ENCODE measurements at places on chromosomes 4 and X. TPM values are rescaled to one million over a fixed set of nuclear protein-coding genes. Genes with fewer than 3 reads are reported as not detected.
A peak's percentile ranks its signal among the peaks of the same experiment; 100 is the strongest.

Gene GPR143
- total RNA-seq = 4.1 TPM

DNA sequence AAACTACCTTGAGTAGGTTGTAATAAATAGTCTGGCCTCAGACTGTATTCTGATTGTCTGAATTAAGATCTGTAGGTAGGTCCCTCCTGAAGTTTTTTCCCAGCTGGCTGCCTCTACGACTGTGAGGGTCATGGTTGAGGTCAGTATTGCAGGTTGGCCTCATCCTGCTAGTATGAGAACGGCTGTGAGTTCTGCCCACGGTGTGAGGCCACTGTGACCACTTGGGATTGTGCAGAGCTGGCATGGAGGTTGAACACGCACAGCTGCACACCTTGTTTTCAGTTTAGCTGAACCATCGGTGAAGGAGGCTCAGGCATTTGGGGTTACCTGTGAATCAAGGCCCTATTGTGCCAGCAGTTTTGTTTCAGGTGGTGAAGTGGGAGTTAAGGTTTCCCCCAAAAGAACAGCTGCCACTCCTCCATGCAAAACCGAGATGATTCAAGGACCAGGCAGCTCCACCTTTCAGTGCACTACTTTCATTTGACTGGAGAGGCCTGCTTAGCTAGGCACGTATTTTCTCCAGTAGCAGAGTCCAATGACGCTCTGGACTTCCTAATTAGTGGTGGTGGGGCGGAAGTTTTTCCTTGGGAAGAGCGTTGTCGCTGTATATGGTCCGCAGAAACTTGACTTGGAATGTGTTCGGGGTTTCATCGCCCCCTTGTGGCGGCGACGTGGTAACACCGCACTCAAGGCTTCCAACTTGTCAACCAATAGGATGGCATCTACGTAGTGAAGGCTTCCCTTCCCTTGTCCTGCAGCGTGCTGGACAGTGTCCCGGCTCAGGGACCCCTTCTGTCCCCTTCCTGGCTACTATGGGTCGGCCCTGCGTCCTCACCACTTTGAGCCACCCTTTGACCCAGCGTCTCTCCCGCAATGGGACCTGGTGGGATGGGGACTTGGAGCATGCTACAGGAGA lies 13.8 kb downstream of the CMC4 start:
- peak; percentile 63 for DNase-seq

DNA sequence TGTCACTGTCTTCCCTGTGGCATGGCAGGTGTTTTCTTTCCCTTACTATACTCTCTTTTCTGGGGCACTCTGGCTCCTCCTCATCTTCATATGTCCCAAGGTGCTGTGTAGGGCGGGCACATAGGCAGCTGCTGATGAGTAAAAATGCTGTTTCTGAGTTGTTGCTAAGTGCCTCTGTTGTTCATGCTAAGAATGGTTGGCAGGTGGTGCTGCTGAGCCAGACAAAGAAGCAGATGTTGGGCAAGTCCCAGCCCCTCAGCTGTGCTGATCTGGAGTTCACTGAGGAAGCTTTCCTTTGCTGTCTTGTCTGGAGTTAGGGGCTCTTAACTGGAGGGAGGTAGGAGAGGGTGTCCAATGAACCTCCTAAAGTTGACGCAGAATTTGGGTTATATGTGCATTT lies 40.6 kb downstream of the HADH start:
- peak; percentile 74 for DNase-seq

DNA sequence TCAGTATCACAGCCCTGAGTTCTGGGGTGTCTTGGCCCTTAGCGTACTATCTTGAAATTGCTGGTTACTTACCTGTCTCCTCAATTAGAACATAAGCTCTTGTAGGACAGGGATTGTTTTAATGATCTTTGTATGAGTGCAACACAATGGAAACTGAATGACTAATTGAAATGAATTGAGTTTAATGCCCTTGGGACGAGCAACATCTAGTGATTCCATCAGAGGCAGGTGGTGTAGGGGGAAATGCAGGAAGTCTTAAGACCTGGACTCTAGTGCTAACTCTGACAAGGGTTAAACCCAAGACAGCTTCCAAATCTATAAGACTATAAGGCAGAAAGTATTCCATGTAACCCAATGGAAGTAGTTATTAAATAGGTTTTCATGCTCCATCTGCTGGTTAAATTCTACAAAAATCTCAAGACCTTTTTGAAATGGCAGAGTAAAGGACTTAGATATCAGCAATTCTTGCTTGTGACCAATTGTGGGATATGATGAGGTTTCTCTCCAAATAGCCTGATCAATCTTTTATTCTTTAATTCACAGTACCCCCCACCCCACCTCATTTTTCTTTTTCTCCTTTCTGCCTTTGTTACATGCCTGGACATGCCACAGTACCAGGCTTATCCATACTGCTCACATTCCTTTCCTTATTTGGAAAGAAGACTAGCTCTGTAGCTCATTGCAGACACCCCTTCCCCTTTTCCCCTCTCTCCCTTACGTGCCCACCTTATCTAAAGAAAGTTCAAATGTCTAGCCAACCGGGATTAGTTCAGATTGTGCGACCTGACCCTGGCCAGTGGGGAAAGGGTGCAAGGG lies 340.8 kb downstream of the PAPSS1 start:
- DNase-seq = peak; percentile 75

GRCh38 chr4:912548-913279 lies 19.4 kb downstream of the GAK start:
- no peak for DNase-seq

- peak; percentile 25 for DNase-seq
Measured at GRCh38 chrX:88425739-88426138, 321.3 kb upstream of the CPXCR1 start.

Gene ADH1B
- 14.4 TPM for total RNA-seq

Gene ARSJ
- 45.7 TPM for total RNA-seq

Gene HSFX2
- total RNA-seq = 0.96 TPM

- peak; percentile 2 for DNase-seq
Measured at GRCh38 chrX:7119950-7120877, 27.3 kb upstream of the STS start.

GRCh38 chr4:2878346-2878745 lies 34.7 kb downstream of the ADD1 start:
- DNase-seq = no peak

DNA sequence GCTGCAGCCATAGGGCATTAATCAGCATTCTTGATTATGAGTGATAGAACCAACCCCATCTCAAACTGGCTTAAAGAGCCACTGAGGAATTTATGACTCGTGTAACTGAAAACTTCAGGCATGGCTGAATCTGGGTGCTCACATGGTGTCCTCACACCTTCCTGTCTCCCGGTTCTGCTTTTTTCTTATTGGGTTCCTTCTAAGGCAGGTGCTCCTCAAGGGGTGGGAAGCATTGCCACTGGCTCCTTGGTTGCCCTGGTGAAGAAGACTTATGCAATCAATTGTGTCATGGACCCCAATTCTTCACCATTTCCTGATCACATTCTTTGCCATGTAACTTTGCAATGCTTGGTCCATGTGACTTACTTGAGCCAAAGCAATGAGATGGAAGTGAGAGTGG lies 4.3 kb upstream of the ZCCHC4 start:
- no peak for DNase-seq

Gene MCTS1
- total RNA-seq = 7.7 TPM

Gene NDNF
- 6.3 TPM for total RNA-seq

- no peak for DNase-seq
Measured at GRCh38 chr4:120858776-120859175, 63.8 kb downstream of the PRDM5 start.

Gene NAP1L2
- total RNA-seq = 0.48 TPM

Gene CHRDL1
- total RNA-seq = 10.1 TPM

Gene HADH
- total RNA-seq = 11.8 TPM

Gene NHSL2
- 25.3 TPM for total RNA-seq

Gene PDE6B
- 7.0 TPM for total RNA-seq

GRCh38 chr4:28883211-28883610 lies 1837.0 kb upstream of the PCDH7 start:
- DNase-seq = no peak

DNA sequence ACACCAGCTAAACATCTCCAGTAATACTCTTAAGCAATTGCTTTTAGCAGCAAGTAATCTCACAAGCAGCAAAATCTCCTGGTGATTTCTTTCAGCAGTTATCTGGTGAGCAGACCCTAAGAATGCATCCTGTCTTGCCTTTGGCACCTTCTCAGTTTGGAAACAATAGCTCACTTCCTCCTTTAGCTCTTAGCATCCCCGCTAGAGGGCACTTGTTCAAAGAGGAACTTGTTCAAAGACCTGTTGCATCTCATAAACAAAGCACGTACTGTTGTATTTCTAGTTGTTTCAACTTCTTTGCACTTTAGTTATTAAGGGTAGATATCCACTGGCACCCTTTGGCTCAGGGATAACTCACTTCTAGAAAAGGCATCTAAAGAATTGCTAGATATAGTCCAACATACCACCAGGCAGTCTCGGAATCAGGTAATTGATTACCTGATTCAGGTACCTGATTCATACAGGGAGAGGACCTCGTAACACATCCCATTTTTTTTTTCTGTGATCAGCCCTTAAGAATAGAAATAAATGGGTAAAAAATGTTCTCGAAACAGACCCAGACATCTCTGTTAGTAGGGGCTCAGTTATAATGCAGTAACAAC lies 81.9 kb upstream of the QRFPR start:
- DNase-seq = peak; percentile 57

Gene GUCY1A1
- total RNA-seq = 252 TPM

- DNase-seq = no peak
Measured at GRCh38 chr4:24260923-24261564, 323.3 kb downstream of the DHX15 start.

DNA sequence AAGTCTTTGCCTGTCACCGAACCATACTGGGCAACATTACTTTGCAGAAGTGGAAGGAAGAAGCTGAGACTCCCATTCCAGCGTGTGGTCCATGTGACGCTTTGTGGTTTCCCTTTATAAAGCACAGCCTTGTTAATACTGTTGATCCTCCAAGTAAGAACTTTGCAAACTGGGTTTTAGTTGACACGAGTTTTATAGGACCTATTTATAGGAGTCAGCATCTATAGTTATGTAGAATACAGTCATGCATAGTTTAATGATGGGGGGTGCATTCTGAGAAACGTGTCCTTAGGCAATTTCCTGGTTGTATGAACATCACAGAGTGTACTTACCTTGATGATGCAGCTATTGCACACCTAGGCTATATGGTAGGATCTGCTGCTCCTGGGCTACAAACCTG lies 1879.4 kb upstream of the TENM3 start:
- DNase-seq = no peak

- DNase-seq = no peak
Measured at GRCh38 chrX:11464836-11465463, 171.7 kb downstream of the AMELX start.

Gene SLC10A4
- total RNA-seq = not detected

Gene DCAF12L2
- 1.4 TPM for total RNA-seq

GRCh38 chr4:146844761-146845160 lies 100.9 kb downstream of the TTC29 start:
- DNase-seq = no peak

DNA sequence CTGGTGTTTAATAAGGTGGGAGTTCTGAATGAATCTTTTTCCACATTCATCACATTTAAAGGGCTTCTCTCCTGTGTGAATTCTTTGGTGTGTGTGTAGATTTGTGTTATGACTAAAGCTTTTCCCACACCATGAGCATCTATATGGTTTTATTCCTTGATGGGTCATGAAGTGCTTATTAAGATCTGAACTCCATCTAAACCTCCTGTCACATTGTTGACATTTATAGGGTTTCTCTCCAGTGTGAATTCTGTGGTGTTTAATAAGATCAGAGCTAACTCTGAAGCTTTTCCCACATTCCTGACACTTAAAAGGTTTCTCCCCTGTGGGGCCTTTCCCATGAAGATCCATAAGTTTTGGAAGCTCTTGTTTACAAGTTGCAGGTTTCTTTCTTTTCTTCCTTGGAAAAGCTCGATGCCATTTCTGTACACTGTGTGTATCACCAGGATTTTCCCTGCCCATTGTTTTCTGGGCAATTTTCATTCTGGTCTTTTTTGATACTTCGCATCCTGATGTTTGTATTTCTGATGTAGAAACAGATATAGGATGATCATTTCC lies 21.9 kb upstream of the ETDC start:
- DNase-seq = no peak

DNA sequence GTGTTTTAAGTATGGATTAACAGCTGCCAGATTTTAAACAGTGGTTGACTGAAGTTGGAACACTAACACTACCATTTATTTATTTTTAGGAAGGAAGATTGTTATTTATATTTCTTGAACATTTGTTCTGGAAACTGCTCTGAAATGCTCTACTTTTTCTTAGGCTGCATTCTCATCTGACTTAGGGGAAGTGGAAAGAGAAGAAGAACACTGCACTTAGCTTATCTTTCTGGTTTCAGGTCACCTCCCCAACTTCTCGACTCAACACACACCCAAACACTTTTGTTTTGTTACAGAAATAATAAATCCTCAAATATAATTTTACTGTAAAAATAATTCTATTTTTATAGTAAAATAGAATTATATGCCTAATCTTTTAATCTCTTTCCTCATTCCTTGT lies 18.6 kb downstream of the BLTP1 start:
- no peak for DNase-seq

GRCh38 chrX:105228602-105229001 lies 8.1 kb upstream of the TEX13A start:
- DNase-seq = no peak

GRCh38 chrX:68443155-68443868 lies 10.0 kb upstream of the OPHN1 start:
- DNase-seq = no peak

GRCh38 chrX:97527725-97528124 lies 644.0 kb downstream of the RPA4 start:
- no peak for DNase-seq

DNA sequence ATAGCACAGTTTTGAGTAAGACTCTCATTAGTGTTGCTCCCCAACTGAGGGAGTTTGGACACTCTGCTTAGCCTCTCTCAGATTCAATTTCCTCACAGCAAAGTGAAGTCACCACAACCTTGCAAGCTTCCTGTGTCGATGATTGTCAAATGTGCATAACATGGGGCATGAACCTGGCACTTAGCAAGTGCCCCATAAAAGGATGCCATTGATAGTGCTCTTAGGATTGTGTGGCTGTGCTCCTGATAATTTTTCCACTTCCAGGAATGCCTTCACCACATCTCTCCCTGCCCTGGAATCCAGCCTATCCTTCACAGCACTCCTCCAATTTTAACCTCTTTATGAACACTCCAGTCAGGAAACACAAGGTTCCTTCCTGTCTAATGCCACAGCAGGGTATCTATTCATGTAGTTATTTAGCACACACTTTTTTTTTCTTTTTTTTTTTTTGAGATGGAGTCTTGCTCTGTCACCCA lies 309.4 kb downstream of the PPP3CA start:
- no peak for DNase-seq

DNA sequence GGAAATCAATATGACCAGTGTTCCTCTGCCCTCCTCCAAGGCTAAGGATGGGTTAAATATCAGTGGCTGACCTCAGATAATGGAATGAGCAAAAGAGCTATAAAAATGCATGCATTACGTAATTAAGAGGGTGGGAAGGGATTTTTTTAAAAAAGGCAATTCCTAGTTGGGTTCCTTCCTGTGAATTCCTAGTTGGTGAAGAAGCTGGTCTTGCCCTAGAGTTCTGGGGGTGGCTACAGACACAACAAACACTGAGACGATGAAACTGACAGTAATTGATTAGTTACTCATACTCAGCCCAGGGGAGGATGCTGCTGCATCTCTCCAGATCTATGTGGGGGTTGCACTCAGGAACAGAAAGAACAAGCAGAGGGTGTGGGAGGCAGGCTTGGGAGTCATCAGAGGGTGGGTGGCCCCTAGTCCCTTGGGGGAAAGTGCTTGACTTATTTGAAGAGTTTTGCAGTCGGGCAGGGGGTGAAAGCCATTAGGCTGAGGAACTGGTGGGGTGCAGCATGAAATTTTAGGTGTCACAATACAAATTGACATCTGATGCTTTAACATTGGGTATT lies 662.0 kb upstream of the FRG1 start:
- DNase-seq = no peak

Gene MCF2
- 4.8 TPM for total RNA-seq

Data from umbilical cord (tissue), 2 donors.